ENCODE measurements at places on chromosomes 12 and 14.

DNA sequence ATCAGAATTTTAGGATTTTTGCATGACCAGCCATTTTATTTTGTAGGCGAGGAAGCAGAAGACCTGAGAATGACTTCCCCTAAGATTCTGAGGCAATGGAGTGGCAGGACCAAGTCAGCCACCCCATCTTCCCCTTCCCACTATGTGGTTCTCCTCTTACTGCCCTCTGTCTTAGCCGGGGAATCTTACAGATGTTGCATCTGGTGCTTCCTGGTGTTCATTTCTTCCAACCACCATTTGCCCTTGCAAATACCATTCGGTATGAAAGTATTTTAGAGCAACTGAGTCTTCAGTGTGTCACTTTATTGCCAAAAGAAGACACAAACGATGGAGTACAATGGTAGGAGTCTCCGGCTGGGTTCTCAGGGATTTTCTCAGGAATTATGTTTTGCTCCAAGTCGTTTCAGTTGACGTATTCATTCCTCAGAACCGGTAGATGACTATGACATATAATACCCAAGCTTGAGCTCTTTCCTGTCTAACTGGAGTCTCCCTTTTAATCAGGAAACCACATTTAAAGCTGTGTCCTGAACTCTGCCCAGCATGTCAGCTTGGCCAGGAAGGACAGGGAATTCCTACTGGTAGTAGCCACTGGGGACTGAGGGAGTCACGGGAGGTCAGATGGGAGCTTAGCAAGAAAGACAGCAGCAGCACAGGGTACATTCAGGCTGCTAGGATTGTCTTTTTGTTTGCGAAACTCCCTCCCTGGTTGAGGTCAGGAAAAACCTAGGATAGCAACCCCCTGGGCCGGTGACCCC, 87.0 kb downstream of the SAMD4A start:
- no peak for DNase-seq

- DNase-seq = no peak
These were observed 1346.4 kb upstream of the SEL1L start for GRCh38 chr14:82879949-82880535.

- no peak for DNase-seq
These were observed 230.0 kb downstream of the GLT1D1 start for GRCh38 chr12:129083121-129083840.

- no peak for DNase-seq
These were observed 21.5 kb downstream of the CMKLR1 start for GRCh38 chr12:108317308-108318234.

DNA sequence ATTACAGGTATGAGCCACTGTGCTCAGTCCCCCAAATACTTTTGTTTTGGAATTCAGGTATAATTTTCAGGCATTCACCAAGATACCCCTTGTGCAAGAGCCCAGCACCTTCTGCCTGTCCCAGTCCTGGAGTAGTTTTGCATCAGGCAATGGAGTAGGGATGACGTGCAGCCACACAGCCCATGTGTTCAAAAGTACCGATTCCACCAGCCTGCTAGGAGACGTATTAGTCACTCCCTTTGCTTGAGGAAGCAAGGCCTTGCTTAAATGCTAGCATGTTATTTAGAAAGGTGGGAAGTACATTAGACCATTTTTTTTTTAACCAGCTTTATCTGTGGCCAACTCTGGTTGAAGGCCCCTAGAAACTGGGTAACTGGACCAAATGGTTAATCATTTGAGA, 15.0 kb upstream of the GALNT16 start:
- DNase-seq = no peak

GRCh38 chr12:124440841-124441381, 126.5 kb downstream of the NCOR2 start:
- no peak for DNase-seq

DNA sequence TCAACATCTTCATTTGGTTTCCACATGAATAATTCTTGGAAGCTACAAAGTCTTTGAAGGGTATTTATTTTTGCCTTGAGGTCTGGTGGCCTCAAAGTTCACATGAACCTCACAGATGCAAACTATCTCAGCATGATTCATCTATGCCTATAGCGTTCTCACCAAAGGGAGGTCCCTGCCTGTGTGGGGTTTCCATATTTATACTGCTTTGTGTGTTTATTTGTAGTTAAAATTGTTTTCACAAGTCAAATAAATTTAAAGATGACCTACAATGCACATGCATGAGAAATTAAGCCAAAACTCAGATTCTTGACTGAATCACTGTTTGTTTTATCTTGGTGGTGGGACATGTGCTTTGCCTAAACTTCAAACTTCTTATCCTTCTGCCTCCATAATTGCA, 176.7 kb downstream of the PPM1H start:
- DNase-seq = no peak

DNA sequence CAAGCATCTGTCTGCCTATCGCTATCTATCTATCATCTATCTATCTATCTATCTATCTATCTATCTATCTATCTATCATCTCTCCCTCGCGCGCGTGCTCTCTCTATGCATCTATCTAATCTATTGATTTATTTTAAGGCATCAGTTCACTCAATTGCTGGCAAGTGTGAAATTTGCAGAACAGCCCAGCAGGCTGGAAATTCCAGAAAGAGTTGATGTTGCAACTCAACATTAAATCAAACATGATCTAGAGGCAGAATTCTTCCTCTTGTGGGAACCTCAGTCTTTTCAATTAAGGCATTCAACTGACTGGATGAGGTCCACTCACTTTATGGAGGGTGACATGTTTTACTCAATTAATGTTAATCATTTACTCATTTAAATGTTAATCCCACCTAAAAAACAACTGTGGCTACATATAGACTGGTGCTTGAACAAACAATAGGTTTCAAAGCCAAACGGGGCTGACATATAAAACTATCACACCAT, 1210.8 kb downstream of the GALC start:
- DNase-seq = no peak

GRCh38 chr12:16300736-16301135, 23.3 kb upstream of the SLC15A5 start:
- no peak for DNase-seq

GRCh38 chr12:6764011-6764828, 1.9 kb upstream of the PTMS start:
- DNase-seq = no peak

GRCh38 chr12:112341046-112341825, 41.0 kb downstream of the HECTD4 start:
- no peak for DNase-seq

GRCh38 chr14:25394791-25395391, 344.9 kb upstream of the STXBP6 start:
- no peak for DNase-seq

- no peak for DNase-seq
These were observed 62.4 kb downstream of the PRKAB1 start for GRCh38 chr12:119730381-119730780.
